ENCODE measurements at places on chromosomes 4 and X.

GRCh38 chr4:21002286-21002685 is 302.0 kb downstream of the PACRGL start:
- no peak for DNase-seq

DNA sequence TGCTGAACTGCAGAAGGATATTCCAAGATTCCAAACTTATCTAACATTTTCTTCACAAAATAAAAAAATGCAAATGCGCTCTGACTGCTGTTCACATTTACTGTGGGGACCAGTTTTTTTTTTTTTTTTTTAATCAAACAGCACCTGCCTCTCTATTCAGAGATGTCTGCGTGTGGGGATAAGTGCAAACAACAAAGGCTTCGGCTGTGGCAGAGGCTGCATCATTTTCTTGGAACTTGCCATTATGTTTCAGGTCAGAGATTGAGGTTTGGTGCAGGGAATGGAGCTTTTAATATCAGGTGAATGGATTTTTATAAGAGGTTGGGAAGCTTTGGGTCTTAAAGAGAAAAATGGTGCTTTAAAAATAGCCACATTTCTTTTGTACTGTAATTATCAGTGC is 78.2 kb upstream of the TET2 start:
- no peak for DNase-seq

DNA sequence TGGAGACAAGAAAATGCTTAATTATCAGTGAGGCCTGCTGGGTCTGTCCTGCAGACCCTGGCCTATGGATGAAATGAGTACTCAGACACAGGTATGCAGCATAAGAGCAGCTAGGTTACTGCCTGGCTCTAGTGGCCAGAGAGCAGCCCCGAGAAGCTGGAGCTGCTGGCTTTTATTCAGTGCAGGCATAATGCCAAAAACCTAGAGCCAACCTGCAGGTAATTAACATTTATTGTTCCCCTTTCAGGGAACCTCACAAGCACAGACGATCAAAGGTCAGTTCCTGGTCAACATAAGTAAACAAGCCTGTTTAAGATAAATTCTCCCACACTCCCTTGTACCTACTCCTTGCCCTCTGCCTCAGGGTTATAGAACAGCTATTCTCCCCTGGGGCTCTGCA is 13.3 kb downstream of the IDS start:
- DNase-seq: no peak

GRCh38 chrX:75963774-75964173 is 178.7 kb upstream of the MAGEE2 start:
- no peak for DNase-seq

- no peak for DNase-seq
Observed at GRCh38 chr4:52015366-52015765, 4.8 kb downstream of the LRRC66 start.

DNA sequence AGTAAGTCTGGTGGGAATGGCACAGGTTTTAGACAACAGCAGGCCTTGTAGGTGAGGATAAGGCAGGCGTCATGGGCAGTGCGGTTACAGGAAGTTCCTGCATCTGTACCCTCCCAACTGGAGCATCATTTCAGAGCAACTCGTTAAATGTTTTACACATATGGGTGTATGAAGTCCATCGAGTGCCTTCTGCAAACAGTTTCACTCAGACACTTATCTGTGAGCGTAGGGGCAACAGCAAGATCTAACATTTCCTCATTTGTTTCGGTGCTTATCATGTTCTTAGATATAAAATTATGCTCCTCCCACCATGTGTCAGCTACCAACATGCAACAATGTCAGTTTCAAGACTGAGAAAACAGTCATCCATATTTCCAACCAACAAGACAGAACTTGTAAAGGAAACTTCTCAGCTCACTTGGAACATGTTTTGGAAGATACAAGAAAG is 69.9 kb downstream of the ELOVL6 start:
- DNase-seq: no peak

- DNase-seq: no peak
Observed at GRCh38 chr4:42871671-42872290, 20.7 kb upstream of the GRXCR1 start.

GRCh38 chrX:103849558-103849957 is 17.5 kb upstream of the RAB9B start:
- no peak for DNase-seq

- DNase-seq: no peak
Observed at GRCh38 chr4:36841583-36842326, 402.8 kb upstream of the NWD2 start.

DNA sequence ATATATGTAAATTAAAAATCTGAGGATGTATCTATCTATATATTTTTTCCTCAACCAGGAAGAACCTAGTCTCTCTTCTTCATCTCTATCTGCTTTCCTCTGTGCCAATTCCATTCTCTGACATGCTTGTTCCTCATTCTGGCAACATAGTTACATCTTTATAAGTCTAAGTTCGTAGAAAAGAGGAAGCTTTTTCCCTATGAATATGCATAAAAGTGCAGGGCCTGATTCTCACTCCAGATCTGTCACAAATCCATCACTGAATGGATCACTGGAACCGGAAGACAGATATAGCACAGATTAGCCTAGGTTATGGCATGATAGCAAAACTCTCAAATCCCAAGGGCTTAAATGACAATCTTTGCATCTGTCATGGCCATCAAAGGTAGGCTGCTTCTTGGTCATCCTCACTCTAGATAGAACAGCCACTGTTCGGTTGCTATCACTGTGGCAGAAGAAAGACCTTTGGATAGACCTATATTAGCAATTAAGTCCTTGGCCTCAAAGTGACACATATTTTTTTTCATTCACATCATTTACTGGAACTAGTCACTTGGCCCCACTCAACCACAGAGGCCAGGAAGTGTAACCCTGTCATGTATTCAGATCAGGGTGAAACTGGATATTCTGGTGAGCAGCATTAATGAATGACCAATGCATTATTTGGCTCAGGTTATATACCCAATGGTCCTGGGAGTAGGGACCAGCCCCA is 22.2 kb downstream of the DTHD1 start:
- no peak for DNase-seq

GRCh38 chrX:155923200-155923599 is 42.1 kb downstream of the VAMP7 start:
- DNase-seq: no peak

DNA sequence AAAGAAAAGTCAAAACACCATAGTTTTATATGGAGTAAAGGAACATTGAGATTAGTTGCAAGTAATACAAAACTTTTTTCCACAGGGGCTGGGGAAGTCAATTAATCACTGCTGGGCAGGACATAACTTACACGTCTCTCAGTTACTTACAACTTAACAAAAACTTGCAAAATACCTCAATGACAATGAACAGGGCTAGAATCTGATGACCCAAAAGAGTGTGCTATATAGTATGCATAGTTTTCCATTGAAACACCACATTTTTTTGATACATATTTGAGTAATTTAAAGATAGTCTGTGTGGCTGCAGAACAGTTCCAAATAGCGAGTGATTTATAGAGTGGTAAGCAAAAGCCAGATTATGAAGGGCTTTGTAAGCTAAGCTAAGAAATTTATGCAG is 172.3 kb upstream of the TRPC5 start:
- DNase-seq: no peak

DNA sequence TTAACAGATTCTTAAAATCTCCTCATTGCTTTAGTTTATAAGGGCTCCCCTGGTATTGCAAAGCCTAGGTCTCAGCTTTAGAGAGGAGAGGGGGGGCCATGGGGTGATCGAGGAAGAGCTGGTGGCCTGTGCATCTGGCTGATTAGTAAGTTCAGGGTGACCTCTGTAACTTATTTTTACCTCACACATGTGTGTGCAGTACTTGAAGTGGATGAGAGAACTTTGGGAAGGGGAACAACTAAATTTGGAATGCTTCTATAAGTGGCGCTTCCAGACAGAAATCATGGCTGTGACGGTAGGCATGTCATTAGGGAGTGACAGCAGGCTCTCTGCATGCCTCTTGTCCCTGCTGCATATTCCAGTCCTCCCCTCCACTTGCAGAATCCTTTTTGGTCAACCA is 41.9 kb downstream of the FRAS1 start:
- no peak for DNase-seq

DNA sequence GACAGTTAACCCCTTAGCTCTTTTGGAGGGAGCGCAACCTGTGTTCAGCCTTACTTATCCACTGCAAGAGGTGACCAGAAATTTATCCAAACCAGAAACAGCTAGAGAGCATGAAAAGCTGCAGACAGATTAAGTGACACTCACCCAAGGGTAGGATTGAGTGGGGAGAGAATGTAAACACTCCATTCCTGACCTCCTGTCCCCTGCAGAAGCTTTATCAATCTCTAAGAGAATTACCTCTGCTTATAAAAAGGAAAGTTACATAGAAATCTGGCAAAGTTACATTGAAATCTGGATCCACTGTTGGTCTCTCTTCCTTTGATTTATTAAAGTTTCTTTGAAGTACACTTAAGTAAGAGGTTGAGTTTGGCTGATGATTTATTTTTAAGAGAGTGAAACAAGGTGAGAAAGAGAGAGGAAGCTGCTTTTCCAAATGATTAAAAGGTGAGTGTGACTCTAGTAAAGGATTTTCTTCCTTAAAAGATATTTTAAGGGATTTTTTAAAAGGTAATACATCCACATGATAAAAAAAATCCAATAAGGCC is 112.3 kb downstream of the ANAPC4 start:
- no peak for DNase-seq

DNA sequence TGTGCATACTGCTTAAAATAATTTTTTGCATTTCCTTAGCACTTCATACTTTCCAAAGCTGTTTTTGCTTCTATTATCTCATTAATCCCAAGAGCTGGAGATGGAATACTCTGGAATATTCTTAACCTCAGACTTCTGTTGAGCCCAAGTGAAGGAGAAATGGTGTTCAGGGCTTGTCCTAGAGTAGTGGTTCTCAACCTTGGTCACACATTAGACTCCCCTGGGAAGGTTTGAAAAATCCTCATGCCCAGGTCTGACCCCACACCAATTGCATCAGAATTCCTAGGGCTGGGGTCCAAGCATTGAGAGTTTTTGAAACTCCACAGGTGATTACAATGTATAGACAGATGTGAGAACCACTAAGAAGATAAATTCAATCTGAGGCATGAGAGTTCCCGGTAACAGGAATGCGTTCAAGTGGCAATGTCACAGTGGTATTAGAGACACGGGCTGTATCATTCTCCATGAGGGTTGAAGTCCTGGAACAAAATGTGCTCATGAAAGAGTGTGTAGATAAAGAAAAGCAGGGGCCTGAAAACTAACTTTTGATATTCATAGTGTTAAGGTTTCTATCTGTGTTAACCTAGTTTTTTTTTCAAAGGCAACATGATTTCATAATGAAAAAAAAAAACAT is 47.9 kb downstream of the AWAT2 start:
- no peak for DNase-seq

DNA sequence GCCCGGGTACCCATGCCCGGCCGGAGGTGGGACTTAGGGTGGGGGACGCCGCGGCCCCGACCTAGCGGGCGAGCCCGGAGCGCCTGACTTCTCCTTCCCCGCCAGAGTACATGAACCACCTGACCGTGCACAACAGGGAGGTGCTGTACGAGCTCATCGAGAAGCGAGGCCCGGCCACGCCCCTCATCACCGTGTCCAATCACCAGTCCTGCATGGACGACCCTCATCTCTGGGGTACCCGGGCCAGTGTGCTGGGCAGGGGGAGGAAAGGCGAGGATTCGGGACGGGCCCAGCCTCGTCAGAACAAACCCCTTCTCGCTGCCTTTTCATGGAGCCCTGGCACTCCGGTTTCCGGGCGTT is 622 bp downstream of the TAFAZZIN start:
- no peak for DNase-seq

DNA sequence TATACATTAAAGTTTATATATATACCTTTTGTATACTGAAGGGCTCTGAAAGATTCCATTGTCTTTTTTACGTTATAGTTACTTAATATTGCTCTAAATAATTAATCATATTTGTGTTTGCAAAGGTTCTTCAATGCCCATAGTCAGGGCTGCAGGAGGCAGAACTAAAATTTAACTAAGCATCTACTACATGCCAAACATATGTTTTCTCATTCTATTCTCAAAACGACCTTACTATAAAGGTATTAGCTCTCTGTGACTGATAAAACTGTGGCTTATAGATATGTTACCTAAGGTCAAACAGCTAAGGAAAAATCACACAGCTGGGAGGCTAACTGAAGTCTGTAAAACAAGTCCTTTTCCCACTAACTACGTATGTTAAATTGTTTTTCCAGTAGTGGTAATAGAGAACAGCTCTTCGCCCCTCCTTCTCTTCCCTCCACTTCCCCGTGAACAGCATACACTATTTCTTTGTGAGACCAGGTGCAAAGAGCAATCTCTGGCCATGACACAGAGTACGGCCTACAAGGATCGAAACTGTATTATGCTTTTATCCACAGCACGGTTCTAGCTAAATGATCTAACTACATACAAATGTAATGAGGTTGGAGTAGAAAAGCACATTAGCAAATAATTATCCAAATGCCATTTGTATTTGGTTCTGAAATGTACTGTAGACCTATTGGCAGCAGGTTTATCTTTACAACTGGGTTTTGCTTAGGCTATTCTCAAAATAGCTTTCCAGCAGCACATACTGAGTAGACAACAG is 1.7 kb downstream of the CNOT6L start:
- DNase-seq: no peak

GRCh38 chr4:94598758-94599157 is 147.0 kb downstream of the PDLIM5 start:
- DNase-seq: no peak

- no peak for DNase-seq
Observed at GRCh38 chr4:154738426-154738825, 5.4 kb upstream of the LRAT start.

GRCh38 chr4:105662935-105663675 is 45.4 kb downstream of the INTS12 start:
- no peak for DNase-seq

GRCh38 chr4:5385741-5386311 is 322.5 kb downstream of the EVC2 start:
- no peak for DNase-seq

- no peak for DNase-seq
Observed at GRCh38 chrX:3514996-3515395, 168.5 kb upstream of the MXRA5 start.

All from activated CD8-positive, alpha-beta memory T cell treated with anti-CD3 and anti-CD28 coated beads for 1 hour (primary cell).